ENCODE measurements at places on chromosomes 5 and 9.
A peak's percentile ranks its signal among the peaks of the same experiment; 100 is the strongest.

DNA sequence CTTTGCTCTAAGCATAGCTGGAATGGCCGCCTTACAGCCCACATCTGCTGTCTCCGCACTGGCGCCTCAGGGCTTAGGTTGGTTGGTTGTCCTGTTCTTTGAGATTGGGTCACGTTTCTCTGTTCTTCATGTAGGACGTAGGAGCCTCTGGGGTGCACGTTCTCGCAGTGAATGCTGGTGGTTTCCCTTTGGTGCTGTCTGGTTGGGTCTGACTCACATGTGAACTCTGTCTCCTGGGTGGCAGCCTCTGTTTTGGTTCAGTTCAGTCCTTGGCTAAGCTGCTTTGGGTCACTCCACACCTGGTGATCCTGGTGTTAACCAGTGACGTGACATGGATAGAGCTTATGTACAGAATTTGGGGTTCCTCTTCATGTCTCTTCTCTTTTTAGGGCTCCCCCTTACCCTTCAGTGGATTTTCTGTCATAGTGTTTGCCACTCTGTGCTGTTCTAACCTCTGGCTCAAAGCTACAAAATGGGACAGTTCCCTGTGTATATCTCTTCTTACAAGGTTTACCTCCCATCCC, 12.6 kb upstream of the LPCAT1 start:
- peak; percentile 60 for DNase-seq

GRCh38 chr9:138061631-138062030, 184.0 kb downstream of the CACNA1B start:
- DNase-seq: no peak

DNA sequence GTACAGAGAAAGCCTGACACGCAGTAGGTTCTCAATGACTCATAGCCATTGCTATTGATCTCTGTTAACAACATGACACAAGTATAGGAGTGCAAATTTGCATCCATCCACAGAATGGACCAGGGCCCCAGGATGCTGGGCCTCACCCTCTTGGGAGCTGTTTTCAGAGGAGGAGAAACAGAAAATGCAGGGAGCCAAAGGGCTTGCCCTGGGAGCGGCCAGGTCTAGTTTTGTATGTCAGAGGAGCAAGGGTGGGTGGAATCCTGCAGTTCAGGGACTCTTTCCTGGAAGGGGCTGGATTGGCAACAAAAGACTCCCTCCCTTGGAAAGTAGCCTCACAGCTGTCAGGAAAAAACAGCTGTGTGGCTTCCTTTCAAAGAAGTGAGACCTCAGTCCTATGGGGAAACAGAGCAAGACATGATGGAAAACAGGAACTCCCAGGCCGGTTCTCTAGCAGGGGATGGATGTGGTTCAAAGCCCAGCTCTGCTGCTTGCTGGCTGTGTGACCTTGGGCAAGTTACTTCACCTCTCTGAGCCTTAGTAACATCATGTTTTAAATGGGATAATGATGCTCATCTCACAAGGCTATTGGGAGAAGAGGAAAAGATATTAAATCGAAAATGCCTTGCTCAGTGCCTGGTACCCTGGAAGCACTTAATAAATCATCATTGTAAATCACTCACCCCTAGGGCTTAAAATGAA, 50.5 kb upstream of the SH3PXD2B start:
- DNase-seq: no peak

GRCh38 chr5:27571681-27572080, 533.3 kb upstream of the CDH9 start:
- DNase-seq: no peak

DNA sequence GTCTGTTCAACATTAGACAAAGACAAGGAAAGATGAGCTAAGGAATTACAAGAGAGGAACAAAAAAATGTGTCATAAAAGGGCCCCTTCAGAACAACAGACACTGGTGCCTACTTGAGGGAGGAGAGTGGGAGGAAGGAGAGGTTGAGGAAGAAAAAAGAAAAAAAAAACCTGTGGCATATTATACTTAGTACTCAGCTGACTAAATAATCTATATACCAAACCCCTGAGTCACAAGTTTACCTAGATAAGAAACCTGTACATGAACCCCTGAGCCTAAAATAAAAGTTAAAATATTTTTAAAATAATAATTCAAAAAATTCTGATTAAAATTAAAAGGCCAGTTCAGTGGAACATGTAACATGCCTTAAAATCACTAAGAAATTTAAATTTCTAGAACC, 107.3 kb downstream of the MTREX start:
- peak; percentile 40 for DNase-seq

Data from kidney tubule cell (primary cell).